Stimulated activated CD4-positive, alpha-beta T cell treated with anti-CD3 and anti-CD28 coated beads, Interleukin-1b, Interleukin-23, amount 100 ng/mL, for 24 hours (primary cell): ENCODE measurements at places on chromosomes 7 and 10.
A peak's percentile ranks its signal among the peaks of the same experiment; 100 is the strongest.

- no peak for DNase-seq
These were observed 151.9 kb upstream of the TRIM24 start for GRCh38 chr7:138308136-138308535.

- no peak for DNase-seq
These were observed 238.7 kb downstream of the CDK14 start for GRCh38 chr7:90834771-90835170.

- DNase-seq, result no peak
These were observed 20.3 kb upstream of the RET start for GRCh38 chr10:43056568-43057011.

GRCh38 chr7:128829391-128830166 is 627 bp upstream of the FLNC start:
- no peak for DNase-seq

DNA sequence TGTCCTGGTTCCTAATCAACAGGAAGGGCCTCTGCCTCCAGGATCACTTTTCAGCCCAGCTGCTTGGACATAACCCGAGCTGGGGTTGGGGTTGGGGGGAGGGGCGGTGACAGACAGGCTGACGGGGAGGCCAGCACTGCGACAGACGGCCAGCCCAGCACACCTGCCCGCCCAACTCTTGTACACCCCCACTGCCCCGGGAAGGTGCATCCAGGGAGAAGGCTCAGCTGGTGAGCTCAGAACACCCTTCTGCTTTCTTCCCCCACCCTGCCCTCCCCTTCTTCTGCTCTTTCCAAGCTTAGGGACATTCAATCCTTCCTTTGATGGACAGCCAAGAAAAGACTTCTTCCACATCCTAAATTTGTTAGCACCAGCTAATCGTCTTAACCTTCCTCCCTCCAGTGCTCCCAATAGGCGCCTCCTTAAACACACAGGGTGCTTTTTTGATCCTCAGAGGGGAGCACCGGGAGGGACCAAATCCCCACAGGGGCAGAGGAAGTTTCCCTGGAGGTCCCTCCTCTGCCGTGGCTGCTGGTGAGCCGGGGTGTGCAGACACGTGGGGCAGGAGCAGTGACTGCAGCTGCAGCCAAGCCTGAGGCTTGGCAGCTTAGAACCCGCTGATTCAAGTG is 44.7 kb downstream of the COL13A1 start:
- no peak for DNase-seq

- no peak for DNase-seq
These were observed 104.2 kb upstream of the ACBD5 start for GRCh38 chr10:27344568-27345454.

DNA sequence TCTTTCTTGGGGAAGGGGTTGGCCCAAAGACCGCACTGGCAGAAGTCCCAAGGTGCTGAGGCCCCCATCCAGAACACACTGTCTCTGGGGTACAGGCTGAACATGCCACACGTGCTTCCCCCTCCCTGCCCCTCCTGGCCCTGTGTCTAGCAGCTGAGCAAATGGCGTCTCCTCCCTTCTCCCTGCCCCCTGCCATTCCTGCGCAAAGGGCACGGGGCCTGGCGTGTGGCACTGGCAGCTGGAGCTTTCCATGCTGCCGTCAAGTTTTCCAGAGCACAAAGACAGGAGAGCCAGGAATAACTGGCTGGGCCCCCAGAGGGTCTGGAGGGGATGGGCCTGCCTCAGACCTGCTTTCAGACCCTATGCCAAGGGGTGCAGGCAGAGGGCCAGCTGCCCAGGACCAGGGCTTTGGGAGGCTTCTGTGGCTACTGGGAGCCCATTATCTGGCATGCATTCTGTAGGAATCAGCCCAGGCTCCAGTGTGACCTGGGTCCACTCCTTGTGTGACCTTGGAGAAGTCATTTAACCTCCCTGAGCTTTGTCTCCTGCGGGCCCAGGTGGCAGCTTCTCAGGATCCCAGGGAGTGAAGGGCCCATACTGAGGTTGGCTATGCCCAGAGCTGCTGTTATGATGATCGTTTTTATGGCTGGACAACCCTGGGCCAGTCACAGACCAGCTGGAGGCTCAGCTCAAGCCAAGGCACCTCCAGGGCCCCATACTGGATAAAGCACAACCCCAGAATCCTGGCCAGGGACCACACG is 710 bp upstream of the LDB3 start:
- DNase-seq, result no peak

DNA sequence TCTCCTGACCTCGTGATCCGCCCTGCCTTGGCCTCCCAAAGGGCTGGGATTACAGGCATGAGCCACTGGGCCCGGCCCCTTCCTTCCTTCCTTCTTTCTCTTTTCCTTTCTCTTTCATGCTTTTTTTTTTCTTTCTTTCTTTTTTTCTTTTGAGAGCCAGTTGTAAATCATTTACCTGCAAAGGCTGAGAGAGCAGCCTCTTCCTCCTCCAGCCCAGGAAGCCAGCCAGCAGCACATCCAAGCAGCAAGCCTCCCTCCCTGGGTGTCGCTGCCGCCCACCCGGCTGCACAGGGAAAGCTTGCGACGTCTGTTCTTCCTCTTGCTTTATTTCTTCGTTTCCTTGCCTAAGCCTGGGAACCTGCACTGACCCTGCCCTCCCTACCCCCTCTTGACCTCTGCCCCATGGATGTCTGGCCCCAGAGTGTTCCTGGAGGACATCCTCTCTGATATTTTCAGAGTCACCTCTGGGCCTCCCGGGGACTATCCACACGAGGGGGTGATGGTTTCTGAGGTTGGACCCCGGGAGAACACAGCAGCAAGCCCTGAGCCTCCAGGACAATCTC is 62.8 kb upstream of the MYL10 start:
- DNase-seq, result no peak

GRCh38 chr10:100535338-100535714 is 417 bp upstream of the HIF1AN start:
- no peak for DNase-seq

- DNase-seq, result no peak
These were observed 43.6 kb upstream of the CYP2C18 start for GRCh38 chr10:94639902-94640301.

- DNase-seq, result no peak
These were observed 59.9 kb upstream of the TM9SF3 start for GRCh38 chr10:96646751-96647166.

- no peak for DNase-seq
These were observed 376.6 kb downstream of the PLXNA4 start for GRCh38 chr7:132199626-132200025.

DNA sequence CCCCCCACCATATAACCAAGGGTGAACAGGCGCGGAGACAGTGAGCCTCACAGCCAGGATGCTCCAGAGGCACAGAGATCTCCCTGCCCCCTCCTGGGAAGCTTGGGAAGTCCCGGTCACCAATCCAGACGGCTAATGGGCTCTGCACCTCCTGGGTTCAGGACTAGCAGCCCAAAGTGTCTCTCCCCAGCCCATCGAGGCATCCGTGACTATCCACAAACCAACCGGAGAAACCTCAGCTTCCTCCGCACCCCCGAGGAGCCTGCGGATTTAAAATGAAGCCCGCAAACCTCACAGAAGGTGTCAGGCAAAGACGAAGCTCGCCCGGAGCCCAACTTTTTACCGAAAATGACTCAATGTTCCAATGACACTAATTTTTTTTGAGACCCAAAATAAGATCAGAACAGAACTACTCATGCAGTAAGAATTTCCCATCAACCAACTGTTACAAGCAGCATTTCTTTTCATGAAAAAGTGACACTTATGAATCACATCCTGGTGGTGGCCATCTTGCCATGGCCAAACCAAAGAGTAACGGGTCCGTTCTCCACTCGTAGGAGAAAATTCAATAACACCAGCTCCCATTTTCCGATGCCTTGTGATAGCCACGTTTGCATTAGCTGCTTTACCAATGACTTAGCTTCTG is 6.0 kb downstream of the PDGFA start:
- DNase-seq, result no peak

DNA sequence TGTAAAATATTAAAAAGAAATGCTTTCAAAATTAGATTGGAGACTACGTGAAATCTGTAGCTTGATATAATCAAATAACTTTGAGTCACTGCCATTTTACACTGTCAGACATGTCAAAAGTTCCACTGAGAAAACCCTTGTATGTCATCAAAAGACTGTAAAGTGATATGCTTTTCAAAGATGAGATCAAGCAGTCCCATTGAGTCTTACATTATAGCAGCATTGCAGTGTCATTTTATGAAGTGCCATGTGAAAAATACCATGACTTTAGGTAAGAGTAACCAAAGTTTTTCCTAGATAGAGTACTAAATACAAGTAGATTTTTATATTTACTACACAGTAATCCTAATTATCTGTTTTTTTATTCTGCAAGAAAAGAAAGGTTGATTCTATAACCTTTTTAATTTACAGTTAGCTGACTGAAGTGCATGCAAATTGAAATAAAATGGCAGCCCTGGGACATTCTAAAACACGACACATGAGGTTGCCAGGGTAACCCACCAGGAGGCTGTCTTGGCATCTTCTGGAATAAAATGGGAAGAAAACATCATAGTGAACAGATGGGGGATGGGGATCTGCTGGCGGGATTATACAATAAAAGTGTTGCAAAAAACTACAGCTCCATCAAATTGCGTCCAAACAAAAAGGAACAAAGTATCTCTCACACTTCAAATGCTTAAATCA is 91.3 kb upstream of the TMEM106B start:
- DNase-seq, result no peak

- DNase-seq, result no peak
These were observed 1.1 kb upstream of the SMIM30 start for GRCh38 chr7:113119429-113119828.

GRCh38 chr10:86942441-86943315 is 14.7 kb downstream of the MMRN2 start:
- no peak for DNase-seq

DNA sequence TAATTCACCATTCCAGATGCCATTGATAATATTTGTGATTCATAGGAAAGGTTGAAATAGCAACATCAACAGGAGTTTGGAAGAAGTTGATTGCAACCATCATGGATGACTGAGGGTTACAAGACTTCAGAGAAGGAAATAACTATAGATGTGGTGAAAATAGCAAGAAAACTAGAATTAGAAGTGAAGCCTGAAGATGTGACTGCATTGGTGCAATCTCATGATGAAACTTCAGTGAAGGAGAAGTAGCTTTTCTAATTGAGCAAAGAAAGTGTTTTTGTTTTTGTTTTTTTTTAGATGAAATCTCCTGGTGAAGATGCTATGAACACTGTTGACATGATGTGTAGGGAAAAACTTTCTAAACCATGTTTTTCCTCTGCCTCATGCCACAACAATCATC is 18.7 kb upstream of the CD36 start:
- no peak for DNase-seq

DNA sequence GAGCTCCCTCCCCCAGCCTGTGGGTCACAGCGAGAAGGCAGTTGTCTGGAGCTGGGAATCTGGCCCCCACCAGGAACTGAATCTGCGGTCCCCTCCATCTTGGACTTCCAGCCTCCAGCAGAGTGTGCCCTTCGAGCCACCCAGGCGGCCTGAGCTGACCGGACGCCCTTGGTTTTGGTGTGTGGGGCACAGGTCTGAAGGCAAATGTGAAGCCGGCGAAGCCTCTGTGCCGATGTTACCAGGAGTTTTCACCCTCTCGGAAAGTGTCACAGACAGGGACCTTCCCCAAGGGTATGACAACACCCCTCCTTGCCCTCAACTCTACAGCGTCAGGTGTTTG is 109.1 kb downstream of the DNAJB6 start:
- no peak for DNase-seq

GRCh38 chr10:129656642-129657041 is 189.6 kb downstream of the MGMT start:
- no peak for DNase-seq

- DNase-seq, result no peak
These were observed 785.9 kb downstream of the GATA3 start for GRCh38 chr10:8840356-8840755.

DNA sequence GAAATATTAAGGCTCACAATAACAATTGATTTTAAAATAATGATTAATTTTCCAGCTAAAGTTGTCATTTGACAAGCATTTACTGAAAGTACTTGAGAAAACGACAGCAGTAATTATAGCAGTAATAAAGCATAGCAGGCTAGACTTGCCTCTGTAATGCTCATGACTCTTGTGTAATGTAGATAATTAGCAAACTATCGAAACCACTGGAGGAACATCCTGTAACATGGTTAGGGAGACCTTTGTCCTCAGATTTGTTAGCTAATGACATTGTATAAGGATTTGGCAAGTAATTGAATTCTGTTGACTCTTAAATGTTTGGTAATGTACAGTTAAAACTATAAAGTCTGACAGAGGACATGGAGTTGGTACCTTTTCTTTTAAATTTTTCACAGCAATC is 24.8 kb downstream of the ARL4A start:
- no peak for DNase-seq

DNA sequence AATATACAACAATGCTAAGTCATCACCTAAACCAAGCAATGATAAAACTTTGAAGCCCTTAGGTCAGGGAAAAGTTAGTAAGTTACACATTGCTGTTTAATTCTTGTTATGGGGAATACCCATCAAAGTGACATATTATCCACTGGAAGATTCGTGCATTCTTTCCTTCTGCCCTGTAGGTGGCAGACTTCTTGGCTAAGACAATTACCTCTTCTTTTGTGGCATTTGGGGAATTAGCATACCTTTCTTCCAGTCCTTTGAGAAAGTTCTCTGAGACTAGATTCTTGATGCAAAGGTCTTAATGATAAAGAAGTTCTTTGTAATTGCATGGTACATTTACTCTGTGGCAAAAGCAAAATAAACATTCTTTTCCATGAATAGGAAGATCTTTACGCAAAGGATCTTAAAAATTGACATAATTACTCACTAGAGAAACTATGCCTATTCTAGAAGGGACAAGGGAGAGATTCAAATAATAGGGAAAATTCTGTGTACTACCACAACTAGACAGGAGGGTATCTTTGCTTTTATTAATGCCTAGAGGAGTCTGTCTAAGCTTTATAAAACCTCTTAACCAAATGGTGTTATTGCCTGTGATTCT is 395.9 kb downstream of the GRM8 start:
- no peak for DNase-seq

- DNase-seq, result no peak
These were observed 5.3 kb downstream of the GALNTL5 start for GRCh38 chr7:151961536-151961935.

- no peak for DNase-seq
These were observed 1.3 kb upstream of the LRRC18 start for GRCh38 chr10:48940958-48941357.

DNA sequence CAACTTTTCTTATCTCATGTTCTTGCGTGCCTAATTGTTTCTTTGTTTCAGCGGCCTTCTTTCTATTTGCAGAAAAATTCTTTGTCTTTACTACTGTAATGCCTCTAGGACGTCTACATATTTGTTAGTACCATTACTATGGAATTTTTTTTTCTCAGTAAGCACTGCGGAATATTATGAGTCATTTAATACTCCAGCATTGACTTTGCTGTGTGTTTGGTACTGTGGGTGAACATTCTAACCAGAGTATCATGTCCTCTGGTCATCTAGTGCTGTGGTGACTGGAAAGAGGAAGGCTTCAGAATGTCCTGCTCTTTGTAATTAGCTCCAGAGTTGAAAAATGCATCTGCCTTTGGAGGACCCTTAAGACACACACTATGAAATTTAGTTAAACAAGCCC is 58.5 kb upstream of the FERD3L start:
- DNase-seq, result no peak

- DNase-seq, result peak; percentile 35
These were observed 529 bp downstream of the HPS1 start for GRCh38 chr10:98446151-98446660.
